Astrocyte (in vitro differentiated cells and primary cell): ENCODE measurements at places on chromosomes 5 and 9. TPM values are rescaled to one million over a fixed set of nuclear protein-coding genes. Genes with fewer than 3 reads are reported as not detected.

GRCh38 chr5:123098767-123099513 is 9.9 kb downstream of the PRDM6 start:
- peaks cover 66% of the 10 kb centered on the region for H3K27me3 ChIP-seq
- no peak for DNase-seq
- H3K4me1 ChIP-seq, result peaks cover 7% of the 10 kb centered on the region
- no peaks in the 10 kb centered on the region for H3K36me3 ChIP-seq
- no peak overlapping the region for H3K27ac ChIP-seq

- H3K27ac ChIP-seq, result no peak overlapping the region
- H3K4me3 ChIP-seq, result no peak overlapping the region
- peaks cover 28% of the 10 kb centered on the region for H3K27me3 ChIP-seq
- no peak for DNase-seq
- no peaks in the 10 kb centered on the region for H3K4me1 ChIP-seq
Measured at GRCh38 chr9:35774907-35775635, 16.3 kb upstream of the NPR2 start.

DNA sequence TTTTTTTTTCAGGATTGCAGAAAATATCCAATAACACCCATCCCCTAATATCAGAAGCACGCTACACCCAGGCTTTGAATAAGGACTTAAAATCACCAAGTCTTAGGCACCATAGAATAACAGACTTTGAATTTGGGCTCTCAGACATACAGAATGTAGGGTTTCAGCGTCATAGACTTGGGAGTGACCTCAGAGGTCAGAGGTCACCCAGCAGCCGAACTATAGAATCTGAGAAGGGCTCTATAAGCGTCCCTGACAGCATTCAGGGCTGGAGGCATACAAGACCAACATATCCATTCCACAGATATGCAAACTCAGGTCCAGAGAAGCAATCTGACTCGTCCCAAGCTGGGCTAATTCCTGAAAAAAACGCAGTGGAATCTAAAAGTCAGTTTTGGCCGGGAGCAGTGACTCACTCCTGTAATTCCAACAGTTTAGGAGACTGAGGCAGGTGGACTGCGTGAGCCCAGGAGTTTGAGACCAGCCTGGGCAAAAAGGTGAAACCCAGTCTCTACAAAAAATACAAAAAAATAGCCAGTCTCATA is 34.7 kb downstream of the SLC6A7 start:
- H3K4me3 ChIP-seq, result no peak overlapping the region
- DNase-seq, result peak; percentile 8
- H3K27me3 ChIP-seq, result no peaks in the 10 kb centered on the region
- no peaks in the 10 kb centered on the region for H3K4me1 ChIP-seq

DNA sequence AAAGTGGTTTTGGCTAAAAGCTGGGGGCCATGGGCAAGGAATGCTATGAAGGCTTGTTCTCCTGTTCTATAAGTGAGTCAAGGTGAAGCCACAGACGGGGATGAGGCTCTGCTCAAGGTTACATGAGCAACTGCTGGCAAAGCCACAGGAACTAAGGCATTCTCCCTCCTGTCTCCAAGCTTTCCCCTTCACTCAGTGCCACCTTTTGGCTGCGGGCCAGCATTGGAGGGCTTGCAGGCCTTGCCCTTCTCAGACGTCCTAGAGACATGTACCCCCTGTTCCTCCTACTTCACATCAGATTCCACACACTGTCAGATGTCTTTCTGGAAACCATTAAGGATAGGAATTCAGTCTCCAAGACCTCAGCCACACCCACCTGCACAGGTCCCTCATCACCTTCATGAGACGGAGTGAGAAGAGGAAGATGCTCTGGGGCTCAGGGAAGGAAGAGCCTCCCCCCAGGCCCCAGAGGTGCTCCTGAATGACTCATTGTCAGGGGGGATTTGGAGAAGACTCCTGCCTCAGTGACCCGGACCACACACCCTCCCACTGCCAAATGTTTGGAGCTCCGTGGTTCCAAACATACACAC is 20.5 kb upstream of the MEIKIN start:
- no peak overlapping the region for H3K27ac ChIP-seq
- no peaks in the 10 kb centered on the region for H3K36me3 ChIP-seq
- no peaks in the 10 kb centered on the region for H3K4me1 ChIP-seq
- H3K4me3 ChIP-seq, result no peak overlapping the region

DNA sequence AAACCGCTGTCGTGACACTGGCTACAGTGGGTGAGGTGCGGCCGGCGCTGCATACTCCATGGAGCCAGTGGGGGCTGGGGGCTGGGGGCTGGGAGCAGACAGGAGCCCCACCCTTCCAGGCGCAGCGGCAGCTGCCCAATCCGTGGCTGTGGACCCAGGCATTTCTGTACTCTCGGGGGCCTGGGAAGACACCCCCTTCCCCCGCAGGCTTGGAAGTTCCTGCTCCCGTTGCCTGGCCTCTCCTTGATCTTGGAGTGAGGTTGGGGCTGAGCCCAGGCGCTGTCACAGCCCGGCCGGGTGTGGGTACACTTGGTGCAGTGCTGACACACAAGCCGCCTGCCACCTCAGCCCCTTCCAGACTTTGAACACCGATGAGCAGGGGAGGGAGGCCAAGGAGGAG is 27.7 kb upstream of the GGTA1 start:
- H3K4me3 ChIP-seq, result no peak overlapping the region
- no peaks in the 10 kb centered on the region for H3K36me3 ChIP-seq
- no peak overlapping the region for H3K27ac ChIP-seq
- DNase-seq, result no peak

DNA sequence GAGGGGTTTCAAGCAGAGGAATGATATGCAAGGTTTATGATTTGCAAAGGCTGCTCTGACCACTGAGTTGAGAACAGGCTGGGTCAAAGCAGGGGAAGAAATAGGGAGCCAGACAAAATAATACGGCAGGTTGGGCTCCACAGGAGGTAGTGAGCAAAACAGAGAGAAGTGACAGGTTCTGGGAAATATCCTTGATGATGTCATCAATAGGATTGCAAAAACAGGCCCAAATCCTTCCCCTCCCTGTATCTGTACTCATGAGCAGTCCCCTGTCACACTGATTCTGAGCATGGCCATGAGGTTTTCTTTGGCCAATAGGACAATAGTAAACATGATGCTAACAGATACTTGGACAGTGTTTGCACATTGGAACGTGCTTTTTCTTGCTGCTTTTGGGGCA is 471.8 kb upstream of the BRINP1 start:
- H3K4me1 ChIP-seq, result peaks cover 3% of the 10 kb centered on the region
- no peaks in the 10 kb centered on the region for H3K36me3 ChIP-seq
- H3K27me3 ChIP-seq, result no peaks in the 10 kb centered on the region
- no peak overlapping the region for H3K27ac ChIP-seq

GRCh38 chr5:155728857-155729683 is 597.9 kb upstream of the SGCD start:
- no peaks in the 10 kb centered on the region for H3K36me3 ChIP-seq
- H3K27me3 ChIP-seq, result peaks cover 30% of the 10 kb centered on the region
- no peak overlapping the region for H3K27ac ChIP-seq
- H3K4me3 ChIP-seq, result peak overlapping the region; percentile 50
- no peaks in the 10 kb centered on the region for H3K4me1 ChIP-seq

The C9 gene
- 0.07 TPM in 1 of 2 replicates, not detected in the other for total RNA-seq

The CBY3 gene
- total RNA-seq, result not detected in 2 replicates
